ENCODE measurements at places on chromosomes 12 and 14. TPM values are rescaled to one million over a fixed set of nuclear protein-coding genes. Genes with fewer than 3 reads are reported as not detected.

PMCH gene
- total RNA-seq = not detected

CLEC4E gene
- not detected for total RNA-seq

LRP1-AS gene
- total RNA-seq = not detected

ATN1 gene
- total RNA-seq = 67.5 TPM

GDF3 gene
- not detected for total RNA-seq

FZD10 gene
- 0.27 TPM for total RNA-seq

SOX5 gene
- total RNA-seq = 1.1 TPM

APPL2 gene
- 70.8 TPM for total RNA-seq

ACOT6 gene
- not detected for total RNA-seq

KRT86 gene
- 0.16 TPM for total RNA-seq

CIROP gene
- total RNA-seq = not detected
